ENCODE measurements at places on chromosomes 12 and 14.

DNA sequence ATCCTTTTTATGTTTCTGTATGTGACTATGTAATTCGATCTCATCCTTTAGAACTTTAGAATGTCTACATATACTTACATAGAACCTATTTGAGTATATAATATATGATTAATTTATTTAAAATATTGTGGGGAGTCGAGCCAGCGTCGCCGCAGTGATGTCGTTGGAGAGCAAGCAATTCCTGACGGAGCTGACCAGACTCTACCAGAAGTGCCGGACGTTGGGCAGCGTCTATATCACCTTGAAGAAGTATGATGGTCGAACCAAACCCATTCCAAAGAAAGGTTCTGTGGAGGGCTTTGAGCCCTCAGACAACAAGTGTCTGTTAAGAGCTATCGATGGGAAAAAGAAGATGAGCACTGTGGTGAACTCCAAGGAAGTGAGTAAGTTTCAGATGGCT, 6.4 kb upstream of the CD27 start:
- no peak for DNase-seq

- DNase-seq, result no peak
These were observed 25.9 kb downstream of the UBE2N start for GRCh38 chr12:93415723-93416464.

DNA sequence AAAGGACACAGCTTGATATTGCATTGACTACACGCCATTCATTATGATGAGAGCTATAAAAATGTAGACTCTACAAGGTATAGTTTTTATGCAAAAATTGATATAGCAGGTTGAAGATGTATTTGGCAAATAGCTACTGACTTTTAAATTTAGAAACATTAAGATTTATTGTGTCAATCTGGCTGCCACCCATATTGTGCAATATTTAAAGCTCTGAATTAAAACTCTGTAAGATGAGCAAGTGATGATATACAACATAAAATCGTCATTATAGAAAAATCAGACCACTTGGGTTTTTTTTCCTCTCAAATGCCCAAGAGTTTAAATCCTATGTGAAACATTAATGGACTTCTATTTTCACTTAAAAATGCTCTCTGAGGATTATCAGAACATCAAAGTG, 36.8 kb upstream of the E2F7 start:
- no peak for DNase-seq

DNA sequence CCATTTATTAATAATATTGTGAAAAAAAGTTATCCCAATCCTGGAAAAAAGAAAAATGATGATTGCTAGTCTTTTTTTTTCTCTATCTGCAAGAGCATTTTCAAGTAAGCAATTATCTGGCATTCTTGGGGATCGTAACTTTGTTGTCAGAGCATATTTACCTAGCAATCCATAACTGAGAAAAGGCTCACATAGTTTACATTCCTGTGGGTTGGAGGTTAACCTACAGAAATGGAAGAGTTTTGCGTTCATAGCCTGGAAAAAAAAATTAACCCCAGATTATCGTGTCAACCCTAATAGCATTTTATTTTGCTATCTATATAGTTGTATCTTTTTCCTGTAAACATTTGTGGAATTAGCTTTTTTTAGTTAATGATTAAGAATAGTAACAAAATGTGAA, 292.3 kb downstream of the DAD1 start:
- no peak for DNase-seq

DNA sequence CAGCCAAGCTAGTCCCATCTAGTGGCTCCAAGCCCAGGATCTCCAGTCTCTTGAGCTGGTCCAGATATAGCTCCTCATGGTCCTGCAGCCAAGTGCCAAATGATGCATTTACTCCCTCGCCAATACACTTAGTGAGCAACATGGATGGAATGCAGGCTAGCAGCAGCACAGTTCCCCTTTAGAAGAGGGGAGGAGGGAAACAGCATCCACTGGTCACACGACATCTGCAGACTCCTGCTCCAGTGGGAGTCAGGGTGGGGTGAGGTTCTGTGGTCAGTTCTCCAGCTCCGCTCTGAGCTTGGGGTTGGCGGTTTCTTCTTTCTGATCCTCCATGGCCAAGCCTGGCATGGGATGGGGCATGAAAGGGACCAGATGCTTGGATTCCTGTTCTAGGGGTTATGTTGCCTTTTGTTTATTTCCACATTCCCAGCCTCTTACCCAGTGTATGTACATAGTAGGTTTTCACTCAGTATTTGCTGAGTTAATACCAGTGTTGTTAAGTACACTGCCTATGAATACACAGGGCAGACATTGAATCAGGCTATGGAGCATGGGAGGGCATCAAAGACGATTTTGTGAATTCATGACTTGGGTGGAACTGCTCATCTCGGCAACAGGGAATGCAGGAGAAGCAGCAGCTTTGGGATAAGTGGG, 57.3 kb downstream of the GALNT16 start:
- no peak for DNase-seq

- no peak for DNase-seq
These were observed 19.3 kb downstream of the CPSF6 start for GRCh38 chr12:69258655-69259054.

- DNase-seq, result peak; percentile 58
These were observed 9.0 kb downstream of the TMBIM6 start for GRCh38 chr12:49750027-49750995.

DNA sequence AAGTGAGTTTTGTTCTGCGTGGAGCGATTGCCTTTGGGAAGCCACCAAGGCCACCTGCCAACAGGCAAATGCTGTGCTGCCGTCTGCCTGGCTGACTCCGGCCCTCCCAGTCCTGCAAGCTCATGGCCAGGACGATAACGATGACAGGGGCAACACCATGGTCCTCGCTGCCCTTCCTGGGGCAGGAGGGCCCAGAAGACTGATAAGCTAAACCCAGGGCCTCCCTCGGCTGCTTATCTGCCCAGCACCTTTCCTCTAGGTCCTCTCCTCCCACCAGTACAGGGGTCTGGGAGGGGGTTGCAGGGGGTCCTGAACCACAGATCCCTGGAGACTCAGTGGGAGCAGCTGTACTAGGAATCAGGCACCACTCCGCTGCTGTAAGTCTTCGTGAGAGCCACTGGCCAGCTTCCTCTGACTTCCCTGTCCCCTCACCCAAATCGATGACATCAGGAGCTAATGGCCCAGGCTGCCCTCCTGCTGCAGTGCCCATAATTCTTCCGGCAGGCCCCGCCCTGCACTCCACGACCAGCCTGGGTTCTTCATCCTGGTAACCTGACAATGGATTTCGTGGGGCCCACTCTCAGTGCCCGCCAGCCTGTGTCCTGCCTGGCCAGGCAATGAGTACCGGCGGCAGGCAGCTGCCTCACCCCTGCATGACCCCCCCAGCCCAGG, 5.1 kb downstream of the ANKRD9 start:
- DNase-seq, result peak; percentile 87

- no peak for DNase-seq
These were observed 29.7 kb downstream of the CHGA start for GRCh38 chr14:92952481-92953298.

- no peak for DNase-seq
These were observed 198.0 kb upstream of the EEA1 start for GRCh38 chr12:93127107-93127560.

GRCh38 chr14:76081642-76082041, 70.1 kb upstream of the GPATCH2L start:
- no peak for DNase-seq

GRCh38 chr14:92668276-92668973, 80.0 kb downstream of the LGMN start:
- peak; percentile 43 for DNase-seq
